ENCODE measurements at places on chromosomes 1 and 21.

DNA sequence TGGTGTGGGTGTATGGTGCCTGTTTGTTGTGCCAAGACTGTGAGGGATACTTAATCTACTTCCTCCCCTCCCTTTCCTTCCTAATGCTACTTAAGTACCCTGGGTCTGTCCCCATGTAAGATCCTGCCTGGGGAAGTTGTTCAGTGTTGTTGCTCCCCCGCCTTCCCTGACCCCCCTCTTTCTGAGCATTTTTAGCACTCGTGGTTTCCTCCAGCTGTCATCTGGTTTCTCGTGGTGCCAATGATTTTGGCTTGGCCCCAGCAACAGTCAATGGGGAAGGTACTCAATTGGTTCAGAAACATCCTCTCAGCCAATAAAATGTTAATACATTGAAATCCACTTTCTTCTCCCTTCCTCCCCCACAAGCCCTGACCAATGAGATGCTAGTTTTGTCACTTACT lies 8.0 kb upstream of the B4GALT3 start:
- DNase-seq: peak; percentile 50

GRCh38 chr21:34582506-34583150 lies 32.3 kb downstream of the RCAN1 start:
- no peak for DNase-seq

- DNase-seq: peak; percentile 59
These were observed 20.7 kb upstream of the MAPKAPK2 start for GRCh38 chr1:206663832-206664652.

GRCh38 chr1:169112241-169112640 lies 5.8 kb downstream of the ATP1B1 start:
- no peak for DNase-seq

DNA sequence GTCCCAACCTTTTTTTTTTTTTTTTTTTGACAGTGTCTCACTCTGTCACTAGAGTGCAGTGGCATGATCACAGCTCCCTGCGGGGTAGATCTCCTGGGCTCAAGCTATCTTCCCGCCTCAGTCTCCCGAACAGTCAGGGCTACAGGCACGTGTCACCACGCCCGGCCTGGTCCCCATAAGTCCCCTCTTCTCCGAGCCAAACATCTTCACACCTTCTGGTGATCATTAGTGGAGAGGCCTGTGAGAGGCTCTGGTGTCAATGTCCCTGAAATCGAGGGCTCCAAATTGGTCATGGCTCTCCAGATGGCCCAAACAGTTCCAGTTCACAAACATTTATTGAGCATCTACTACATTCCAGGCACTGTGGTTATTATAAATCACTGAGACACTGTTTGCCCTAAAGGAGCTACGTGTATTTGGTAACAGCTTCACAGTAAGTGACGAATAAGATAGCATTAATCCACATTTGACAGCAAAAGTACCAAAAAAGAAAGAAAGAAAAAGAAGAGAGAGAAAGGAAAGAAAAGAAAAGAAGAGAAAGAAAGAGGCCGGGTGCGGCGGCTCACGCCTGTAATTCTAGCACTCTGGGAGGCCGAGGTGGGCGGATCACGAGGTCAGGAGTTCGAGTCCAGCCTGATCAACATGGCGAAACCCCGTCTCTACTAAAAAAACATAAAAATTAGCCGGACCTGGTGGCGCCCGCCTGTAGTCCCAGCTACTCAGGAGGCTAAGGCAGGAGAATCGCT lies 867 bp upstream of the TIMM17A start:
- DNase-seq: no peak

- peak; percentile 1 for DNase-seq
These were observed 29.6 kb upstream of the RGS8 start for GRCh38 chr1:182713939-182714338.

GRCh38 chr1:31412732-31413404 lies at the start of gene SERINC2:
Gene SERINC2 (plus strand): TSS chr1:31413213. CDS start chr1:31413266, 53 bp downstream.
- DNase-seq: no peak

DNA sequence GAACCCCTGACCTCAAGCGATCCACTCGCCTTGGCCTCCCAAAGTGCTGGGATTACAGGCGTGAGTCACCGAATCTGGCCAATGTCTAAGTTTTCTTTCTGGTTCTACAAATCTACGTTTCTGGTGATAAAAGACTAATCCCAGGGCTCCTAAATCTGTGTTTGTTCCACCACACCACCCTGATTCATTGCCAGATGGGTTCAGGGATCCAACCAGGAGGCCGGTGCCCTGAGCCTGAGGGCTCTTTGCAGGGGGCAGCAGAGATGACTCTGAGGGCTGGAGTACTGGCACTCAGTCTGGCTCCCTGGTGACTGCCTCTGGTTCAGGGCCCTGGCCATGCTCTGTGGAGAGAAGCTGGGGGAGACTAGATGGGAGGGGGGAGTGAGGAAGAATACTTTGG lies 10.5 kb upstream of the OPRD1 start:
- DNase-seq: no peak

DNA sequence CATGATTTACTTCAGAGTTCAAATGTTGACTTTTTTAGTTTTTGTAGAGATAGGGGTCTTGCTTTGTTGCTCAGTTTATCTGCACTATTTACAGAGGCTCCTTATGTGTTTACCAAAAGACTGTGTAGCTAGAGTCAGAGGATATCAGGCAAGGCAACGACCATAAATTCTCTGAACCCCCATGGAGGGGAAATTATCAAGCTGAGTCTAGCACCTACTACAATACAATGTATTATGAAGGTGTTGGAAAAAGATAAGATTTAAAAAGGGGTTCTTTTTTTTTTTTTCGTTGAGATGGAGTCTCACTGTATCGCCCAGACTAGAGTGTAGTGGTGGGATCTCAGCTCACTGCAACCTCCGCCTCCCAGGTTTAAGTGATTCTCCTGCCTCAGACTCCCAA lies 16.4 kb downstream of the GMEB1 start:
- no peak for DNase-seq

DNA sequence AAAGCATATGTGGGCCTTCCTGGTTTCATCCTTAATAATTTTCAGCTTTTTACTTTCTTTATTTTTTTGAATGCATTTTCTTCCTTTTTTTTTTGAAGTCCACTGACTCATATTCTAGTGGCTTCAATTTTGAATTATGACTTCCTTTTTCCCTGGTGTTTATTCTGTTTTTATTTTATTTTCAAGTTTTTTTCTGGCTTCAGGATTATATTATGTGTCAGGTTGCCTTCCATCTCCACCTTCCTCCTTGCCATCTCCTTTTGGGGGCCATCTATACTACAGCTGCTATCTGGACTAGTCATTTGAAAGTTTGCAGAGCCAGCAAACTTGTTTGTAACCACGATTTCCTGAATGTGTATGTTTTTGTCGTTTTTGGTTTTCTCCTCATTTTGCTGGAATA lies 117.6 kb downstream of the LEPR start:
- DNase-seq: no peak

DNA sequence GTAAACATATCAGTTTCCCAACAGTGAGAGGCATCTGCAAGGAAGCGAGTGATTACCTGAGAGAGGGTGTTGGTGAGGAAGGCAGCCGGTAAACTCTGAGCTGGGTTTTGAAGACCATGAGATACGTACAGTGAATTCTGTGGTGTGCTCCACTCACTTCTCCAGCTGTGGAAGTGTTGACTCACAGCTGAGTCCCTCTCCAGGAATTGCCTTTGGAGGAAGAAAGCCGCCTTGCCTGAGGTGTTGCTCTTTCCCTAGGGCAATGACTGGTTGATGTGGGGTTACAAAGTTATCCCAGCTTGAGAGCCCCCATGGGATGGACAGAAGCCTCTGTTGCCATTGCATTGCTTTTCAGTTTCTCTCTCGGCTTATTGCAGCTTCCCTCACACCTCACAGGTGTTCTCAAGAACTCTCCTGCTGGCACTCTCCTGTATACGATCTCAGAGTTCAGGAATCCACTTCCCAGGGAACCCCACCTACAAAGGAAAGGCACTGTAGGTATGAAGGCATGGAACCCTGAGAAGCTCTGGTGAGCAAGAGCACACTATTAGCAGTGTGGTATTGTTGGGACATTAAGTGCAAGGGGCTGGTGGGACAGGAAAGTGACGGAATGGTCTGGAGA lies 10.8 kb downstream of the NHLH1 start:
- no peak for DNase-seq

DNA sequence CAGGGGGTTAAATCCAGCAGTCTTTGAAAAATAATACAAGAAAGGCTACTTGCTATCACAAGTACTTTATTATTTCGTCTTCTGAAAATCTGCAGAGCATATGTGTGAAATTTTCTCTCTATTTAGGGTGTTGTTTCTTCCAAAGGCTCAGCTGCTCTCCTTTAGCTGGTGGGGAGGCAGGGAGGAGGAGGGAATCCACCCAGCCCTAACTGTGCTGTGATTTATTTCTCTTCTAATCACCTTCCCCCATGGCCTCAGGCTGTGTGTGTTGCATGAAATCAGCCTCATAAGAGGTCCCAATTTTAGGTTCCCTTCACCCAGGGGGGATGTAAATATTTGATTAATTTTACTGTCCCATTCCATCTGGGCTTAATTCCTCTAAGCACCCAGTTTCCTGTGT lies 77.6 kb upstream of the PGBD5 start:
- DNase-seq: no peak

DNA sequence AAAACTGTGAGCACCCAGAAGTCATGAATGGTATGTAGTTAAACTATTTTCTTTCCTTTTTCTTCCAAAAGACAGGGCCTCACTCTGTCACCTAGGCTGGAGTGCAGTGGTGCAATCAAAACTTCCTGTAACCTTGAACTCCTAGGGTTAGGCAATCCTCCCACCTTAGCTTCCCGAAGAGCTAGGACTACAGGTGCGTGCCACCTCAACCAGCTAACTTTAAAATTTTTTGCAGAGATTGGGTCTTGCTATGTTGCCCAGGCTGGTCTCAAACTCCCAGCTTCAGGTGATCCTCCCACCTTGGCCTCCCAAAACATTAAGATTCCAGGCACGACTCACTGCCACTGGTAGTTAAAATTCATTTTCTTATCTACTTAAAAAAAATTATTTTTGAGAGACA lies 62.5 kb downstream of the GATAD2B start:
- no peak for DNase-seq

- no peak for DNase-seq
These were observed 233.1 kb downstream of the SLC45A1 start for GRCh38 chr1:8551057-8551456.

DNA sequence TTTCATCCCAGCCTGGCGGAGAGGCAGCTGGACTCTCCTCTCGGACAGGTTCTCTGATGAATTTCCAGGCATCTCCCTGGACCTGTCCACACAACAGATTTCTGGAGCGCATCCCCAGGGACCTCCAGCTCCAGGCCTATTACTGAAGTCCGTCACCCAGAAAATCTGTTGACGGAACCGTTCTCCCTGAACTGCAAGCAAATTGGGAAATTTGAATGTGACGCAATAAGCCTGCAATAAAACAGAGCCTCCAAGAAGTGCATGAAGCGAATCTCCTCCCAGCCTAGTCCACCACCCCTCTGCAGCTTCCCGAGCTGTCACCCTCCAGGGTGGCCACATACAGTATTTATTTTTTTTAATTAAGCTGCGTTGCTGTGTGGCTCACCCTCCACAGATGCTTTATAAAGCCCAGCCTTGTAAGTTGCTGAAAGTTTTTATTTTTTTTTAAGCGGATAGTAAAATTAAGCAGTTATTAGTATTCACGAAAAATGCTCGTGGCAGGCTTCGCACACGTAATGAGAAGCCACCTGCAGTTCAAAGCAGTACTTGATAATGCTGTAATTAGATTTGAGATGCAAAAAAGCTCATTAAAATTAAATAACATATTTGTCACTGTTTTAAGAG lies 173.3 kb downstream of the CAMTA1 start:
- no peak for DNase-seq

- no peak for DNase-seq
These were observed 8.0 kb upstream of the PTPRC start for GRCh38 chr1:198630863-198631262.

DNA sequence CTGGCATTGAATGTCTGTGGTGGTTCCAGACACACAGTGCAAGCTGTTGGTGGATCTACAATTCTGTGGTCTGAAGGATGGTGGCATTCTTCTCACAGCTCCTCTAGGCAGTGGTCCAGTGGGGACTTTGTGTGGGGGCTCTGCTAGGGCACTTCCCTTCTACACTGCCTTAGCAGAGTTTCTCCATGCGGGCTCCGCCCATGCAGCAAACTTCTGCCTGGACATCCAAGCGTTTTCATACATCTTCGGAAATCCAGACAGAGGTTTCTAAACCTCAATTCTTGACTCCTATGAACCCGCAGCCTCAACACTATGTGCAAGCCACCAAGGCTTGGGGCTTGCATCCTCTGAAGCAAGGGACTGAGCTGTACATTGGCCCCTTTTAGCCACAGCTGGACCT lies 43.0 kb downstream of the RGS18 start:
- DNase-seq: no peak

- no peak for DNase-seq
These were observed 41.7 kb downstream of the UMODL1 start for GRCh38 chr21:42112857-42113256.

- no peak for DNase-seq
These were observed 117.4 kb downstream of the IER5 start for GRCh38 chr1:181205901-181206300.

- no peak for DNase-seq
These were observed 54.9 kb downstream of the TBX15 start for GRCh38 chr1:118933051-118933781.

DNA sequence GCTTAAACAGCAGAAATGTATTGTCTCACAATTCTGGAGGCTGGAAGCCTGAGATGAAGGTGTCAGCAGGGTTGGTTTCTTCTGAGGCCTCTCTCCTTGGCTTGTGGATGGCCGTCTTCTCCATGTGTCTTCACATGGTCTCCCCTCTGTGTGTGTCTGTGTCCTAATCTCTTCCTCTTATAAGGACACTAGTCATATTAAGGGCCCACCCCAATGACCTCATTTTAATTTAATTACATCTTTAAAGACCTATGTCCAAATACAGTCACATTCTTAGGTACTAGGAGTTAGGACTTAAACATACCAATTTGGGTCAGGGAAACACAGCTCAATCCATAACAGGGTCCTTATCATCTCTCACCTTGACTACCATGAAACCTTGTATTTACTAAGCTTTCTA lies 14.8 kb upstream of the OLIG2 start:
- no peak for DNase-seq

DNA sequence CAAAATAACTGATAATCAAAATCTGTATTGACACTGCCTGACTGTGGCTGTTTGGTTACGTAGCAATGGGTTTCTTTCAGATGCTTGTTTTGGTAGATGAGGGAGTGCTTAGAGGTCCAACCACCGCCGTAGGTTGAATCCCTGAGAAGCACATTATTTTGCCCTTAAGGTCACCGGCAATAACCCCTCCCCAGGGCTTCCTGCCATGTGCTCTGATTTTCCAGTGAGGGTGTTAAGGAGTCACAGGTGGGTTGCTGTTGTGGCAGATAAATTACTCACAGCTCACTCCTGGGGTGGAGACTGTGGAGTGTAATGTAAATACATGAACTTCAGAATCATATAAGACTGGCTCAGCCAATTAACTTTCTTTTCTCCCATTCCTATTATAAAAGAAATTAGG lies 81.5 kb upstream of the ZP4 start:
- no peak for DNase-seq
